ENCODE measurements at places on chromosomes 16 and 17. TPM values are rescaled to one million over a fixed set of nuclear protein-coding genes. Genes with fewer than 3 reads are reported as not detected.

DNA sequence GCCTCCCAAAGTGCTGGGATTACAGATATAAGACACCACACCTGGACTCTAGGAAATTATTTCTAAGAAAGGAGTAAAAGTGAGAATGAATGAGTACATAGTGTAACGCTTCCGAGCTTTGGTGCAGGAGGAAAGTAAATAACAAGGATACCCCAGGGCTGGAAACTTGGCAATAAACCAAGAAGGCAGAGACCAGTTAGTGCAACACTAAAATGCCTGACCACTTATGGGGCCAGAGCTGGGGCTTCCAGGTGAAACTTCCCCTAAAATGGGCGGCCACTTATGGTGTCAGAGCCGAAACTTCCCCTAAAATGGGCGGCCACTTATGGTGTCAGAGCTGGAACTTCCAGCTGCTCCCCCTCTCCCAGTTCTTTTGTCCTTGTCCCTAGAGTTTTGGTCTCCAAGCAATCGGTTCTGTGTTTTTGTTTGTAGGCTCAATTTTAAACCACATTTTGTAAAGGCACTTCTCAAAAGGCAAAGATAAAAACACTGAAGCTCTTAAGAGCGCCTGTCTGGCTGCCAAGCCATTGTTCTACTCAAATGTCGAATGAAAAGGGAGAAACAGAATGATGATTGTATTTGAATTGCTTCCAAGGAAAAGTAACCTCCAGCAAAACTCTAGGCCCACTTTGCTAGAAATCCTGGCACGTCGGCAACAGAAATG is 63.9 kb downstream of the NXN start:
- no peaks in the 10 kb centered on the region for H3K27me3 ChIP-seq
- no peak overlapping the region for H3K4me3 ChIP-seq
- peak overlapping the region; percentile 80 for H3K27ac ChIP-seq
- DNase-seq, result no peak

PRSS21 gene
- not detected for total RNA-seq

DNA sequence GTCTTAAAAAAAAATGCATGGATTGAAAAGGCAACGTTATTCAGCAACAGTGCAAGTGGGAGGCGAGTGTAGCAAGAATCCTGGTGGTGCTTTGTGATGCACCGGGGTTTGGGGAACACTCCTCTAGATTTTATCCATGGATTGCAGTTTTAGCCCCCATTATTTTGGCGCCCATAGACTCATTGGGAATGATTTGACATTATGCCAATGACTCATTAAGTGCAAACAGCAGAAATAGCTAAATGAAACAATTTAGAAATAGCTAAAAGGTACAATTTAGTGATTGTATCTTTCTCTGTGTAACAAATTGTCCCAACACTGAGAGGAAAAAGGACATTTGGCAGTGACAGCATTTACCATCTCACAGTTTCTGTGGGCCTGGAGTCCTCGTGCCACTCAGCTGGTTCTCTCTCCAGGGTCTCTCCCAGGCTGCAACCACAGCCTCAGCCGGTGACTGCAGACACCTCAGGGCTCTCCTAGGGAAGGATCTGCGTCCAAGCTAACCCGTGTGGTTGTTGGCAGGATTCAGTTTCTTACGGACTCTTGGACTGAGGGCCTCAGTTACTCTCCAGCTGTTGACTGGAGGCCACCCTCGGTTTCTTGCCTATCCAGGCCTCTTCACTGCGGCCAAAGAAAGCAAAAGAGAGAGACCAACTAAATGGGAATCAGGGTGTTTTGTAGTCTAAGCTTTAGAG is 398.7 kb downstream of the SNX29 start:
- no peaks in the 10 kb centered on the region for H3K27me3 ChIP-seq
- no peaks in the 10 kb centered on the region for H3K4me1 ChIP-seq
- no peaks in the 10 kb centered on the region for H3K36me3 ChIP-seq
- no peak overlapping the region for H3K4me3 ChIP-seq
- H3K27ac ChIP-seq, result no peak overlapping the region

ASPA gene
- not detected for total RNA-seq

DNA sequence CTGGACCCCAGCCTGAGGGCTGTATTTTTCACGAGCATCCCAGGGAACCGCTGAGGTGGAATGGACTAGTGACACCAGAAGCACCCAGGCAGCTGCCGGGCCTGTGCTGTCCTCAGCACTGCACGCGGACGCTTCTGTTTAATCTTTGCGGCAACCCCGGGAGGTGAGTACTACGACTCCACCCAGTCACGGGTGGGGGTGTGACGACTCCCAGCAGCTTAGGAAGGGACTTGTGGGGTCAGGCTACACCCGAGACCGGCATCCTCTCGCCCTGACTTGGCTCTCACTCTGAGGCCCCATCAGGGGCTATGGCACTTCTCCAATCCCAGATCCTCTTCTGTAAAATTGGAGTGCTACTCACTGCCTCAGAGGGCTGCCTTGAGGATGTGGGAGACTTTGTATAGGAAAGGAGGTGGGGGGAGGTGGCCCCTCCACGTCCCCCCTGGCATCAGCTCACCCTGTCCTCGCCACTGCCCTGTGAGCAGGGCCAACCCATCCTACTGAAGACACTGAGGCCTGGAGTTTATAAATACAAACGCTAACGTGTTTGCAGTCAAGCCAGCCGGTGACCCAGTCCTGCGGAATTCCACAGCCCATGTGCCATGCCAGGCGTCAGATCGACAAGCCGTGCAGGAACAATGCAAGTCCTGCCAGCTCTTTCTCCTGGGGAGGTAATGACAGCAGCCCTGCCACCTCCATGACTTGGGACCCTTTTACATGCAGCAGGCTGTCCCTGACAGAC is 44.4 kb downstream of the PPL start:
- no peak for DNase-seq
- H3K4me3 ChIP-seq, result no peak overlapping the region
- H3K27me3 ChIP-seq, result no peaks in the 10 kb centered on the region
- H3K36me3 ChIP-seq, result peaks cover 3% of the 10 kb centered on the region
- peaks cover 6% of the 10 kb centered on the region for H3K4me1 ChIP-seq

DNA sequence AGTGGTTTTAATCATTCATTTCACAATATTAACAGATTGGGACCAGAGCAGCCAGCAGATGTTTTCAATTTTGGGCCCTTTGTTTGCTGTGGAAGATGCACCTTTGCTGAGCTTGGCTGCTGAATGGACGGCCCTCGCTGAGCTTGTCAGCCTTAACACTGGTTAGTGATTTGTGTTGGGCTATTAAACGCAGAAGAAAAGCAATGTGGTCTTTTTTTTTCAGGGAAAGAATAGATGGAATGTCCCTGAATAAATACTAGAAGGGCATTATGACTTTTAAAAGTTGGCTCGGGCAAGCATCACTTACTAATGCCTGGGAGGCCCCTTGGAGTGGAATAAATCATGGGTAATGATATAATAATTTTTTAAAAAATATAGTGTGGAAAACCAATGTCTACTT is 297.0 kb downstream of the MAP2K6 start:
- H3K4me1 ChIP-seq, result no peaks in the 10 kb centered on the region
- no peaks in the 10 kb centered on the region for H3K36me3 ChIP-seq
- H3K27me3 ChIP-seq, result no peaks in the 10 kb centered on the region
- H3K27ac ChIP-seq, result no peak overlapping the region

CA7 gene
- not detected for total RNA-seq

- H3K36me3 ChIP-seq, result no peaks in the 10 kb centered on the region
- no peak overlapping the region for H3K27ac ChIP-seq
- no peaks in the 10 kb centered on the region for H3K27me3 ChIP-seq
- no peak overlapping the region for H3K4me3 ChIP-seq
These were observed 11.5 kb upstream of the SCN4A start for GRCh38 chr17:63984236-63984635.

GRCh38 chr17:72046643-72047612 is 73.9 kb upstream of the SOX9 start:
- H3K36me3 ChIP-seq, result no peaks in the 10 kb centered on the region
- no peaks in the 10 kb centered on the region for H3K4me1 ChIP-seq
- no peak overlapping the region for H3K4me3 ChIP-seq
- no peak for DNase-seq

DNA sequence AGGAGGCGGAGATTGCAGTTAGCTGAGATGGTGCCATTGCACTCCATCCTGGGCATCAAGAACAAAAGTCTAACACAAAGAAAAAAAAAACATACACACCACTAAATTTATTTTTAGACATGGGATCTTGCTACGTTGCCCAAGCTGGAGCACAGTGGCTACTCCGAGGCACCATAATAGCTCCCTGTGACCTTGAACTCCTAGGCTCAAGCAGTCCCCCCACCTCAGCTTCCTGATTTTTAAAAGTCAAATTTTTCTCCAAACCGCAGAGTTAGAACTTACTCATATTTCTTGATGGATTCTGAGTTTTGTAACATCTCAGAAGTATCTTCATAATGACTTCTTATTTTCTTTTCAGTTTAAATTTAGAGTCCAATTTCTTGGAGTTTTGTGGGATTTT is 3.4 kb downstream of the CMTM4 start:
- H3K4me1 ChIP-seq, result peaks cover 3% of the 10 kb centered on the region
- no peaks in the 10 kb centered on the region for H3K36me3 ChIP-seq
- H3K4me3 ChIP-seq, result no peak overlapping the region
- H3K27ac ChIP-seq, result no peak overlapping the region

DNA sequence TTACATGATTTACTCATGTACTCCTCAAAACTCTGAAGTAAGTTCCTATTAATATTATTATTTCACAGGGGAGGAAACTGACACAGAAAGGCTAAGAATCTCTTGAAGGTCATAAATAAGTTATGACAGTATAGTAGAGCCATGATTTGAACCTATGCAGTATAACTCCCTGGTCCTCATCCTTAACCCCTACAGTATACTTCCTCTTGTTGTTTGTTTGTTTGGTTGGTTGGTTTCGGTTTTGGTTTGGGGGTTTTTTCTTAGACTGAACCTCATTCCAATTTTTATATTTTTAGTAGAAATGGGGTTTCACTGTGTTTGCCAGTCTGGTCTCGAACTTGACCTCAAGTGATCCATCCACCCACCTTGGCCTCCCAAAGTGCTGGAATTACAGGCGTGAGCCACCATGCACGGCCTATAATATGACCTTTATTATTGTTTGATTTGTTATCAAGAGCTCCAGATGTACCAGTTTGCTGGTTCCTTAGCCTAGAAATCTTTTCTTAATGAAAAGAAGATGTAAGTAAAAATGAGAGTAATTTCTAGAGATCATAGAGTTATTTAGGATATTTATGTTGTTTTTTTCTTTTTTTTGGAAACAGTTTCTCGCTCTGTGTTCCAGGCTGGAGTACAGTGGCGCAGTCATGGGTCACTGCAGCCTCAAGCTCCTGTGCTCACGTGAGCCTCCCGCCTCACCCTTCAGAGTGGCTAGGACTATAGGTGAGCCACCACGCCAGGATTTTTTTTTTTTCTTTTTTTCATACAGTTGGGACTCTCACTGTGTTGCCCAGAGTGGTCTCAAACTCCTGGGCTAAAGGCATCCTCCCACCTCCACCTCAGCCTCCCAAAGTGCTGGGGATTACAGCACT is 4.8 kb downstream of the PRR11 start:
- H3K4me3 ChIP-seq, result peak overlapping the region; percentile 41
- no peak for DNase-seq
- peak overlapping the region; percentile 95 for H3K27ac ChIP-seq

- no peak for DNase-seq
- H3K27me3 ChIP-seq, result no peaks in the 10 kb centered on the region
- H3K4me3 ChIP-seq, result no peak overlapping the region
- H3K27ac ChIP-seq, result no peak overlapping the region
- H3K36me3 ChIP-seq, result no peaks in the 10 kb centered on the region
These were observed 6.2 kb downstream of the JPH3 start for GRCh38 chr16:87608400-87608985.

DNA sequence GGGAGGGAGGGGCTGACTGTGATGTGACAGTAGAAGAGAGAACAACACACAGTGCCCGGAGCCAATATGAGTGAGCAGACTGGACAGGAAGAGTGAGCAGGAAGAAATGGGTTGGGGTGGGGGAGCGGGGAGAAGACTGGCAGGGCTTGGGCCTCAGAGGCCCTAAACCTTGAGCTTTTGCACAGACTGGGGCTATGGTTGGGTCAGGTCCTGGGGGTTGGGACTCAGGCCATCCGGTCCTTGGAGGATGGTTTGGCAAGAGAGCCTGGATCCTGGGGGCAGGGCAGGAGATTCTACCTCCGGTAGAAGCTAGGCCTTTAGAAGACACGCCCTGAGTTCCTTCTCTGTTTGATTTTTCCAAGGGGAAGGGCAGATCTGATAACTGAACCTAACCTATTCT is 1.1 kb downstream of the CAMTA2 start:
- no peaks in the 10 kb centered on the region for H3K27me3 ChIP-seq
- peak overlapping the region; percentile 75 for H3K4me3 ChIP-seq
- H3K36me3 ChIP-seq, result no peaks in the 10 kb centered on the region

ITGAD gene
- not detected for total RNA-seq

DNA sequence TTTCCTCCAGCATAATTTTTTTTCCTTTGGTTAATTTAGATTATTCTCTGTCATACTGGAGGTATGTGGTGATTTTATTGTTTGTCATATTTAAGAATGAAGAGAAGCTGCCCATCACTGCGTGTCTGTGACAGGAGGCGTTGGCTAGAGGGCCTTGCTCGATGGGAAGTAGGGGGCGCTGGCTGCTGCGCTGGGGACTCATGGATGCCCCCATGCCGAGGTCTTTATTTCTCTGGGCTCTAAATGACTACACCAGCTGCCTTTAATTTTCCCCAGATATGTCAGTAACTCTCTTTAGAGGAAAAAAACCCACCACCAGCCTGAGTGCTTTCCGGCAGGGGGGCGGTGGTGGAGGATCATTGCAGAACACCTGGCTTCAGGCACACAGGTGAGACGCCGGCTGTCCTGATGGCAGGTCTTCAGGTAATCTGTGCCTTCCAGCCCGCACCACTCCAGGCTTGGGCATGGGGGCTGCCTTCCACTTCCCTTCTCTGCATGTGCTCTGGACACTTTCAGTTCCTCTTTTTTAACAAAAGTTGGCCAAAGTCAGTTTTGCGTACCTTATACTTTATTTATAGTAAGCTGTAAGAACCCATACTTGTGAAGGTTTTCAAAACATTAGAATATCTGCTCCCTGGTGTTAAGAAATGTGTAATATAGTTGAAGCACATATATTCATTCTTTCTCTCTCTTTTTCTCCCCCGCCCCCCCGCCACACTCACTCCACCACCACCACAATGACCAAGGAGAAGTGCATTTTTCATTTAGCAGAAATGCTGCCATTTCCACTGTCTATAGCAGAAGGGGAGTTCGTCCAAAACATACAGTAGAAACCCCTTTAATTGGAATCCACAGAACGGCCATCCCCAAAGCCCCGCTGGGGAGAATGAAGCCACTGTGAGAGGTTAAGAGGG is 192.7 kb downstream of the RPTOR start:
- H3K27ac ChIP-seq, result no peak overlapping the region
- no peaks in the 10 kb centered on the region for H3K36me3 ChIP-seq
- no peak overlapping the region for H3K4me3 ChIP-seq
- no peaks in the 10 kb centered on the region for H3K4me1 ChIP-seq
- DNase-seq, result no peak

DNA sequence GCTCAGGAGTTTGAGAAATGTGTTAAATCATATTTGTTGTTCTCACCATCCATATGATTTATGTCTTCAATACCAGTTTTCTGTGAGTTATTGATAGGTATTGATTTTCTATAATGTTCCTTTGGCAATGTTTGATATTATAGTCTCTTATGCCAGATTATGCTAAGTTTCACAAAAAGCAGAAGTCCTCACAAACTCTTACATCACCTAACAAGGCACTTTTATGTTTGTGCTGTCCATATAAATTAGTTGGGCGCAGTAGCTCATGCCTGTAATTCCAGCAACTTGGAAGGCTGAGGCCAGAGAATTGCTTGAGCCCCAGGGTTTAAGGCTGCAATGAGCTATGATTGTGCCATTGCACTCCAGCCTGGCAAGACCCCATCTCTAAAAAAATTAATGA is 12.6 kb upstream of the UQCRC2 start:
- H3K27ac ChIP-seq, result no peak overlapping the region
- H3K27me3 ChIP-seq, result peaks cover 8% of the 10 kb centered on the region
- no peaks in the 10 kb centered on the region for H3K36me3 ChIP-seq
- no peak for DNase-seq
- no peak overlapping the region for H3K4me3 ChIP-seq

Measured in Panc1 (cell line).